ENCODE measurements at places on chromosomes 12 and 14.

DNA sequence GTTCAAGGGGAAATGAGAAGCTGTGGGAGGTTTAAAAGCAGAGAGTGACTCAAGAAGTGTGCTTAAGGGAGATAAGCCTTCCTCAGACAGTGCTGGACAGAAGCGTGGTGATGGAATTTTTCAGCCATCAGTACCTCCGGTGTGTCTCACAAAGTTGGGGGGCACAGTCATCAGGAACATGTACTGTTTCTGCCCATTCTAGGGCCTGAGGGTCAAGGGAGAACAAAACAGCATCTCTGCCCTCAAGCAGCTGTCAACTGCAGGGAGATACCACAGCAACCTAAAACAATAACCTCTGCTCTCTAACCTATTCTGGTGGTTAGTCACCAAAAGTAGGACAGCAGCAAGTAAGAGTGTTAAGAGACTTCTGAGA is 2.0 kb upstream of the STON2 start:
- no peaks in the 10 kb centered on the region for H3K27me3 ChIP-seq
- H3K27ac ChIP-seq = no peak overlapping the region
- H3K4me1 ChIP-seq = peaks cover 13% of the 10 kb centered on the region
- no peaks in the 10 kb centered on the region for H3K36me3 ChIP-seq

DNA sequence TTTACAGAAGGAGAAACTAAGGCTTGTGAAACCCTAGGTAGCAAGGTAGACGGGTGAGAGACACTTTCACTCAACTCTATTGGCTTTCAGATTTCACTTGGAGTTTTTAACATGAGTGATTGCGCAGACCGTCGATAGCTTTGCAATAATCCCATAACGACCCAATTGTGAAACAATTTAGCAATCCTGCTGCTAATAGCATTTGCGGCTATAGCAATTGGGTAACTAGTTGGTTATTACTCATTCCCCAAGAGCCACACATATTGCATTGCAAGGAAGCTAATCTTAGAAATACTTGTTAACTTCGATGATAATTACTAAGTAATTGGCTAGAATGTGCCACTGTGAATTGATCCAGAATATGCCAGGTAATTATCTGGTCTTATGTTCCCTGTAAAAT is 159.9 kb upstream of the NOS1 start:
- H3K27me3 ChIP-seq = peaks cover 8% of the 10 kb centered on the region
- H3K27ac ChIP-seq = no peak overlapping the region
- H3K36me3 ChIP-seq = no peaks in the 10 kb centered on the region
- H3K4me3 ChIP-seq = no peak overlapping the region
- peaks cover 4% of the 10 kb centered on the region for H3K4me1 ChIP-seq

- no peaks in the 10 kb centered on the region for H3K27me3 ChIP-seq
- no peak overlapping the region for H3K4me3 ChIP-seq
- no peaks in the 10 kb centered on the region for H3K36me3 ChIP-seq
- DNase-seq = no peak
- H3K4me1 ChIP-seq = no peaks in the 10 kb centered on the region
Measured at GRCh38 chr12:15453613-15454012, 131.3 kb downstream of the PTPRO start.

DNA sequence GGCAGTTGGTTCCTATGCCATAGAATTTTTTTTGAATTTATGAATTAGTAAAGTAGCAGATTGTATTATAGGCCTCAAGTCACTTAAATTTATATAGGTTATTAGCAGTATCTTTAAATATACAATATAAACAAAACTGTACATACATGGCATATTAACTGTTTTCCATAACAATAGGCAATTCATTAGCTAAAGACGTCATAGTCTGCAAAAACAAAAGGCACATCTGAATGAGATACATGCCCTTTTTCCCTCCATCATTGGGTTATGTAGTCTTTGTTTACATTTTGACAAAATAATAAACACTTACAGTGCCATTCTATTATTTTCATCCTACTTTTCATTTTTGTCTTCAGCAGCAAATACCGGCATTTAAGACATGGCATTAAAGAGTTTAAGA is 1.1 kb upstream of the VCPKMT start:
- H3K27me3 ChIP-seq = no peaks in the 10 kb centered on the region
- DNase-seq = no peak

GRCh38 chr12:111102102-111102739 is 181.8 kb upstream of the MYL2 start:
- no peaks in the 10 kb centered on the region for H3K36me3 ChIP-seq
- no peaks in the 10 kb centered on the region for H3K4me1 ChIP-seq
- no peak overlapping the region for H3K4me3 ChIP-seq
- no peak overlapping the region for H3K27ac ChIP-seq
- H3K27me3 ChIP-seq = peaks cover 17% of the 10 kb centered on the region

GRCh38 chr12:70560671-70561070 is 76.6 kb downstream of the PTPRB start:
- no peaks in the 10 kb centered on the region for H3K4me1 ChIP-seq
- no peak overlapping the region for H3K4me3 ChIP-seq
- no peaks in the 10 kb centered on the region for H3K36me3 ChIP-seq
- no peak overlapping the region for H3K27ac ChIP-seq

Data from upper lobe of right lung (tissue), 1 donor.